ENCODE measurements at places on chromosomes 5 and 9.

GRCh38 chr5:10400831-10401230 lies 40.8 kb upstream of the ROPN1L start:
- DNase-seq, result no peak
- no peak overlapping the region for H3K4me3 ChIP-seq
- H3K27me3 ChIP-seq, result no peaks in the 10 kb centered on the region

DNA sequence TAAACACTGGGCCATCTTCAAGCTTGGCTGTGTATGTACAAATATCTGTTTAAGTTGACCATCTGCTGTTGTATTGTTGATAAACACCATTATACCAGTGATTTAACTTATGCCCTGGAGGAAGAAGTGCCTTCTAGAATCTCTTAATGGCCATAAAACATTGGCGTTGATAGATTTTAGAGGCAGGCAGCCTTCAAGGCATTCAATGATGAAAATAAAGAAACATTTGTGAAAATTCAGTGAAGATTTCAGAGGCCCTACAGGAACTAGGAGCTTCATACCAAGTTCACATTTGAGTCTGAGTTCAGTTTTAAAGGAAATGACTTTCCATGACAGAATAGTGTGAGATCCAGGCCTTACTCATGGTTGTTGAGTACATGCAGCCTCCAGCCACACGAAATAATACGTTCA lies 52.2 kb downstream of the MAP1B start:
- DNase-seq, result no peak
- H3K27me3 ChIP-seq, result no peaks in the 10 kb centered on the region
- H3K4me3 ChIP-seq, result no peak overlapping the region
- H3K36me3 ChIP-seq, result no peaks in the 10 kb centered on the region
- no peak overlapping the region for H3K27ac ChIP-seq
- H3K4me1 ChIP-seq, result no peaks in the 10 kb centered on the region

DNA sequence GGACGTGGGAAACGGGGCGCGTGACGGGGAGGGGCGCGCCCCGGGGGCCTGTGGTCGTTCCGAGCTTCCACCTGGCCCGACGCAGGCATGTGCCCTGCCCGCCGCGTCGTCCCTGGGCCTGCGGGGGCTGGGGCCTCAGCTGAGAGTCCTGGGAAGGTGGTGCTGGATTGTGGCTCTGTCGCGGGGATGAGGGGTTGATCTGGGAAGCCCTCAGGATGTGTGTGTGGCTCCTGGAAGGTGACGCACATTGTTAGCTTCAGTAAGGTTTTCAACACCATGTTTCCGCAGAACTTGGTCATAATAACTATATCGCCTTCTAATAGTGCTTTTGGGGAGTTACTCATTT lies 589.1 kb downstream of the MTRR start:
- H3K4me3 ChIP-seq, result peak overlapping the region; percentile 76
- peaks cover 2% of the 10 kb centered on the region for H3K36me3 ChIP-seq
- DNase-seq, result no peak
- H3K27me3 ChIP-seq, result no peaks in the 10 kb centered on the region

DNA sequence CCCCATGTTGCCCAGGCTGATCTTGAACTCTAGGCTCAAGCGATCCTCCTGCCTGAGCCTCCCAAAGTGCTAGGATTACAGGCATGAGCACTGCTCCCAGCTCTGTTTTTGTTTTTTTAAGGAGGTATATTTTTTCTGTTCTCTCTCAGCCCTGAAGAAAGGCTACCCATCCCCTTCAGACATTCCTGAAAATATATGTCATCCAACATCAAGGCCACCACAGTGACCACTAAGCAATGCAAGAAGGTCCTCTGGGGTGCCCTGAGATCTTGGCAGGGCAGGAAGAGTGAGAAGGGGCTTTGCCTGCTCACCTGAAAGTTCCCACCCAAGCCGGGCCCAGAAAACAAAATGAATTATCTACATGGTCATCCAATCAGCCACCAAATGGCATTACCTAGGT lies 47.8 kb upstream of the IL17B start:
- peaks cover 22% of the 10 kb centered on the region for H3K4me1 ChIP-seq
- DNase-seq, result no peak
- no peaks in the 10 kb centered on the region for H3K36me3 ChIP-seq
- H3K27ac ChIP-seq, result no peak overlapping the region

DNA sequence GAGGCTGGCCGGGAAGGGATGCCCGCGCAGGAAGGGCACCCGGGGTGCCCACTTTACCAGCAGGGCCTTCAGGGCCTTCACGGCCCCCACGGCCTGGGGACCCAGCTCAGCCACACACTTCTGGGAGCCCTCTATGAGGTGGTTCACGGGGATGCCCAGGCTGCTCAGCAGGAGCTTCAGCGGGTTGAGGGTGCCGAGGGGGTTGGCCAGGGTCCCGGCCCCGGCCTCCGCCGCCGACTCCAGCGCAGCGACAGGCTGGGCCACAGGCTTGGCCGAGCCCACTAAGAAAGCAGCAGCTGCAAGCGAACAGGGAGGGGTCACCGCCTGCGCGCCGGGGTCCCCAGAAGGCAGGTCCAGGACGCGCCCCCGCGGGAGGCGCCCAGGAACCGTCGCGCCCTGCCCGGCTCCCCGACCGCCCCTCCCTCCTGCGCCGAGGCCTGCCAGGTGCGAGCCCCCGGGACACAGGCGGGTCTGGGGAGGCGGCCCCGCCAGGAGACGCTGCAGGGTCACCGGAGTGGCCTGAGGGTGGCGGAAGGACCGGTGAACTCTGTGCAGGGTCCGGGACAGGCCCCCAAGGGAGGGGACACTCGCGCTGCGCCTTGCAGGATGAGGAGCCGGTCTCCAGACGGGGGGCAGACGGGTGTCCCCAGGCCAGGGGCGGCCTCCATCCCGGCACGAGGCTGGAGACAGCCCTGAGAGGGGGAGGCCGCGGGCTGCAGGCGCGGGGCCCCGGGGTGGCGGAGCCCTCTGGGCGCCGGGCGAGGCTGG lies 572 bp downstream of the SCGB3A1 start:
- H3K4me3 ChIP-seq, result peak overlapping the region; percentile 12
- peaks cover 5% of the 10 kb centered on the region for H3K4me1 ChIP-seq
- DNase-seq, result no peak
- peaks cover 7% of the 10 kb centered on the region for H3K27me3 ChIP-seq
- H3K36me3 ChIP-seq, result no peaks in the 10 kb centered on the region

GRCh38 chr5:148734518-148734917 lies 80.2 kb upstream of the HTR4 start:
- H3K27ac ChIP-seq, result no peak overlapping the region
- DNase-seq, result no peak
- H3K36me3 ChIP-seq, result no peaks in the 10 kb centered on the region

DNA sequence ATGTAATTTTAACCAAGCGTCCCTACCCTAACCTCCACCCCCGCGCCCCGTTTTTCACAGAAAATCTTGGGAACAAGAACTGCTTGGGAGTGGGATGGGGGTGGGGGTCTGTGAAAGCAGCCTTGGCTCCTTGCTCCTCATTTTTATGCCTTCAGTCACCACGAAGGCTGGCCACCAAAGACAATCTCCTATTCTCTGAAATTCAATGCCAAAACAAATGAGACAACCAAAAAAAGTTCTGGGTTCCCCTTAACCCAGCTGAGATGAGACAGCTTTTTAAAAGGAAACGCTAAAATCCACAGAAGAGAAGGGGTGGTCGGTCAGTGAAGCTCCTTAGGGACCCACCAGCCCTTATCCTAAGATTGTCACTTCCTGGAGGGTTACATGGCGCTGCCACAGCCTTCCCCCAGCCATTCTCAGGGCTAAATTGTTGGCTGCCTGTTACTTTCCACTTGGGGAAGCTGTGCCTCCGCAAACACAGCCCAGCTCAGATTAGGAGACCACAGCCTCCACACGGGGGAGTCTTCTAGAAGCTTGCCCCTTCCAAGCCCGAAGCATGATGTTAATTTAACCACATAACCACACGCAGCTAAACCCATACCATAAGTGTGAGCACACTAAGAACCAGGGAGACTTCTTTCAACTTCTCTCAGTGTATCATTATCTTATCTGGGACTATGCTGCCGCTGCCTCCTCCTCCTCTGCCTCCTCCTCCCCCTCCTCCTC lies 136.3 kb downstream of the FOXD1 start:
- peaks cover 3% of the 10 kb centered on the region for H3K4me1 ChIP-seq
- no peak overlapping the region for H3K4me3 ChIP-seq
- DNase-seq, result no peak
- no peaks in the 10 kb centered on the region for H3K27me3 ChIP-seq
- no peaks in the 10 kb centered on the region for H3K36me3 ChIP-seq

- no peak overlapping the region for H3K27ac ChIP-seq
- H3K4me3 ChIP-seq, result no peak overlapping the region
- no peaks in the 10 kb centered on the region for H3K27me3 ChIP-seq
- no peak for DNase-seq
These were observed 330.2 kb upstream of the NREP start for GRCh38 chr5:112087222-112087621.

DNA sequence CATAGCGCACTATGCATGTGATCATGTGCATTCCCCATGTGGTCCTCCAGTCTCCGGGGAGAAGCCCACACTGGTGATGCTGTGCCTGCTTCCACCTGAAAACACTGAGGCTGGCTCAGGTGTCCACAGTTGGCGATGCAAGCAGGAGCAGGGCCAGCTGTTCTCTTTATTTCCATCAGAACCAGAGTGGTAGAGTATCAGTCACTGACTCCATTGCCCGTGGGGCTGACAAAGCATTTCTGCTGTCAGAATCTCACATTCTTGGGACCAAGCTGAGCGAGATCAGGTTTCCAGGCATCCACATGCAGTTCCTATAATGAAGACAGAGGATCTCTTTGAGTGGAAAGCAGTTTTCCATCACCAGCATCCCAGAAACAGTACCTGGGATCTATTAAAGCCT lies 52.5 kb downstream of the GADD45G start:
- no peak overlapping the region for H3K27ac ChIP-seq
- H3K27me3 ChIP-seq, result no peaks in the 10 kb centered on the region
- no peaks in the 10 kb centered on the region for H3K36me3 ChIP-seq
- no peak for DNase-seq

GRCh38 chr9:101455656-101456240 lies 20.2 kb upstream of the ALDOB start:
- no peaks in the 10 kb centered on the region for H3K36me3 ChIP-seq
- H3K27me3 ChIP-seq, result no peaks in the 10 kb centered on the region
- H3K27ac ChIP-seq, result no peak overlapping the region
- no peaks in the 10 kb centered on the region for H3K4me1 ChIP-seq
- no peak for DNase-seq
- no peak overlapping the region for H3K4me3 ChIP-seq

- H3K27ac ChIP-seq, result no peak overlapping the region
- no peak for DNase-seq
- peaks cover 14% of the 10 kb centered on the region for H3K4me1 ChIP-seq
- no peaks in the 10 kb centered on the region for H3K27me3 ChIP-seq
- peaks cover 14% of the 10 kb centered on the region for H3K36me3 ChIP-seq
These were observed 1.7 kb upstream of the ALDH1B1 start for GRCh38 chr9:38390851-38391250.
